ENCODE measurements at places on chromosomes 3 and 15.

DNA sequence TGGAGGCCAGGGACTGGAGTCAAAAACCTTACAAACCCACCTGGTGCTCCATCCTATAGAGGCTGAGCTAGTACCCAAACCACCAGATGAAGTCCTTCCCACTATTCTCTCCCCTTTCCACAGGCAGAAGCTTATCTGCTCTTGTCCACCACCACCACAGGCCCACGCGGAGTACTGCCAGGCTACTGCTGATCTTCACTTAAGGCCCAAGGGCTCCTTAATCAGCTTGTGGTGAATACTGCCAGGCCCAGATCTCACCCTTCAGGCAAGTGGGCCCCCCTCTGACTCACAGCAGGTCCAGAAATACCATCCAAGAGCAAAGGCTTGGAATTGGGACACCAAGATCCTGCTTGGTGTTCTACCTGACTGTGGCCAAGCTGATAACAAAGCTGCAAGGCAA lies 598.1 kb upstream of the CBLB start:
- no peak for DNase-seq

DNA sequence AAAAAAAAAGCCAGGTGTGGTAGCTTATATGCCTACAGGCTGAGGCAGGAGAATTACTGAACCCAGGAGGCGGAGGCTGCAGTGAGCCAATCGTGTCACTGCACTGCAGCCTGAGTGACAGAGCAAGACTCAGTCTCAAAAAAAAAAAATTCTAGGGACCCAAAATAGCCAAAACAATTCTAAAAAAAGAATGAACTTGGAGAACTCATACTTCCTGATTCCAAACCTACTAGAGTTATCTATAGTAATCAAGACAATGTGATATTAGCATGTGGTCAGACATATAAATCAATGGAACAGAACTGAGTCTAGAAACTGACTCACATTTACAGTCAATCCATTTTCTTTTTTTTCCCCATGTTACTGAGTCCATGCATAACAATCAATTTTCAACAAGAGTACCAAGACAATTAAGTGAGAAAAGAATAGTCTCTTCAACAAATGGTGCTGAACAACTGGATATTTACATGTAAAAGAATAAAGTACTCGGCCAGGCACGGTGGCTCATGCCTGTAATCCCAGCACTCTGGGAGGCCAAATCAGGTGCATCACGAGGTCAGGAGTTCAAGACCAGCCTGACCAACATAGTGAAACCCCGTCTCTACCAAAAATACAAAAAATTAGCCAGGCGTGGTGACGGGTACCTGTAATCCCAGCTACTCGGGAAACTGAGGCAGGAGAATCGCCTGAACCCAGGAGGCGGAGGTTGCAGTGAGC lies 11.9 kb downstream of the PRKAR2A start:
- DNase-seq = no peak

DNA sequence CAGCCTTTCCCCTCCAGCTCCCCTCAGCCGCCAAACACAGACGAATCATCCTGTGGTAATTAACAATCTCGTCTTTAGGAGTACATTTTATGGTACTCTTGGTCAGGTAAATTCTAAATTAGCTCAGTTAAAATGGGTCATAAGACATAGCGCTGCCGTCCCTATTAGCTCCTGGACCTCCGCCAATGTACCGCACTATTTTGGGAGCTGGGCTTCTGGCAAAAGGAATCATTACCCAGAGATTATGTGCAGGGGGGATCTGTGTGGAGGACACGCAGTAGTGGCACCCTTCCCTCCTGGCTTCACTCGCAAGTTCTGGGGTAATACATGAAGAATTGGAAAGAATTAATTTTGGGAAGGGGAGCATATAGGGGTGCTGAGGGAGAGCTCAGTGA lies 68.6 kb upstream of the ONECUT1 start:
- DNase-seq = no peak

GRCh38 chr15:47136236-47136635 lies 581.1 kb upstream of the SEMA6D start:
- DNase-seq = no peak

DNA sequence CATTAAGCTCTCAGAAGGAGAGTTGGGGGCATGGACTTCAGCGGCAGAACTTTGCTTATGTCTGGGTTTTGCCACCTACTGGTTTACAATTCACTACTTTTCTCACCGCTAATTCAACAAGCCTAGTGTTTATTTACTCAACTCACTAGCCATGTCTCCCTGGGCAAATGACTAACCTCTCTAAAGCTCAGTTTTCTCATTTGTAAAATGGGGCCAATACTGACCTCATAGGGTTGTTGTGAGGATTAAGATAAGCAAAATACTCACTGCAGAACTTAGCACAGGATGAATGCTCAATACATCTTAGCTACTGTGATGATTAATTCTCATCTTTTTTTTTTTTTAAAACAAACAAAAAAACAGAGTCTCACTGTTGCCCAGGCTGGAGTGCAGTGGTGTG lies 106.3 kb downstream of the CADPS start:
- peak; percentile 0 for DNase-seq

GRCh38 chr3:65449841-65450428 lies 588.8 kb downstream of the MAGI1 start:
- no peak for DNase-seq

- no peak for DNase-seq
Observed at GRCh38 chr3:4712109-4712508, 219.0 kb downstream of the ITPR1 start.

- DNase-seq = no peak
Observed at GRCh38 chr3:31840252-31840651, 140.8 kb downstream of the OSBPL10 start.

DNA sequence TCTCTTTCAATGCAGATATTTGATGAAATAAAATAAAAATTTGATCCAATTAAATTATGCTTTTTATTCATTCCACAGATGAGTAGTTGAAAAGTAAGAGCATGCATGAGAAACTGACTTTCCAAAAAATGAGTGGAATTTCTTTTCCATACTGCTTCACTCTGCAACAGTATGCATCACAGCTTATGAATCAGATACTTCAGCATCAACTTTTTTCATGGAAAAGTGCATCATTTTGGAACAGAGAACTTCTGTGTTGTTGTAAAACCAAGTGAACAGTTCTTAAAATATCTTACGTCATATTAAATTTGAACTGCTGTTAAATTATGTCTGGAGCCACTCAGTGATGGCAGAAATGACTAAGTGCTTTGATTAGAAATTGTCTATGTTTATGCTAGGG lies 16.7 kb upstream of the SLC7A14 start:
- no peak for DNase-seq

DNA sequence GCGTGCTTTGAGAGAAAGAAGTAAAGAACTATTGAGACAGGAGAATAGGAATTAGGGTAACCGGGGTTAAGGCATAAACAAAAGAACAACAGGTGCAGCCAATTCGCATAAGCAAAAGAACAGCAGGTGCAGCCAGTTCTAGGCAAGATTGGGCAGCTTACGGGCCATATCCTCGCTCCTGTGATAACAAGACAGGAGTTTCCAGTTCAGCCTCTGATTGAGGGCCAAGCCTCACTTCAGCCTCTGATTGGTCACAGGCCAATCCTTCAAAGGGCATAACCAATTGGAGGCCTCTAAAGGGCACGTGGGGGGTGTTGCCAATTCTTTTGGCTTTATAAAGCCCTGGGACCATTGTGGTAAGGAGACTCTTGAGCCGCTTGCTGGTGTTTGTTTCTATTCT lies 143.5 kb downstream of the GADL1 start:
- no peak for DNase-seq

DNA sequence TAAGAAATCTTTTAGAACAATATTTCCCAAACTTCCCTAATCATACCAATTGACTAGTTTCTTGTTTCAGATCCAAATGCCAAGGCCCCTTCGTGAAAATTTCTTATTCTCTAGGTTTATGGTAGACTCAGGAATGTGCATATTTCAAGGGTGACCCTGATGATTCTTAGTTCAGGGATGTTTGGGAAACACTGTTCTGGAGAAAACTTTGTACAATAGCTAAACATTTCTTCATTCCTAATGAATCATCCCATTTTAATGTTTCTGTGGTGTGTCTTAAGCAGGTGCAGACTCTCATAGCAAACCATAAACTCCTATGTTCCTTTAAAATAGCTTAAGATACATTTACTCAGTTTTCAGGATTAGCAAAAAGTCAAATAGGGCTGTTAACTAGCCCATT lies 314.5 kb downstream of the TIGIT start:
- no peak for DNase-seq

DNA sequence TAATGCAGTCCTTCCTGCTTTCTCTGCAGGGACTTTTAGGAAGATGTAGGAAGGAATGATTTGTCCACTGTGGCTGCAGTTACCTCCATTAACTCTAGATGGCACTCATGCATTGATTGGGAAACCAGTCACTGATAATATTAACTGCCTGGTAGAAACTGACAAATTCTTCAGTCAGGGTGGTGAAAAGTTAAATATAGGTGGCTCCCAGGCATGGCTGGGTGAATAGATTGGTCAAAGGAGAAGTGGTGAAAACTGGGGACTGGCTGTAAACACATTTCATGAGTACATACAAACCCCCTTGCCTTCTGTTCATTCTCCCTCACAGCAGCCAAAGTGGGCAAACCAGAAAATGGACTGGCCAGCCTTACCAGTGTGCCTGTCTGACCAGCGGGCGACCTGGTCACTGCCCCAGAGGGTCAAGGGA lies 333.4 kb downstream of the THSD4 start:
- DNase-seq = peak; percentile 65

- DNase-seq = peak; percentile 17
Observed at GRCh38 chr15:82951472-82952157, 905 bp downstream of the HOMER2 start.

DNA sequence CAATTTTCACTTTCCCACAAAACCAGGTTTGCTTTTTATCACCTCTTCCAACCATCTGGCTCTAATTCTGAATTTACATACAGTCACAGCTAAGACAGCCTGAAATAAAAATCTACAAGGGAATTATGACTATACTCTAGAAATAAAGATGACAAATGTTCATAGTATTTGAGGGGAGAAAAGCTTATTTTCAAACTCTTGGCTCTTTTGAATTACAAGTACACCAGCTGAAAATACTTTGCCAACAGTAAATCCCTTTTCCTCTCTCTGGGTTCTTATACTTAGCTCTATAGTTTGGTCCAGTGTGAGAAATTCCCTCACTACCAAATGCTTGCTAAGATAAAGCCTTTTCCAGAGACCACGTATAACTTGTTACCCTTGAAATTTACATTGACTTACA lies 1037.9 kb downstream of the ROBO1 start:
- DNase-seq = no peak

GRCh38 chr3:45940781-45941365 lies 2.4 kb upstream of the CXCR6 start:
- DNase-seq = no peak

DNA sequence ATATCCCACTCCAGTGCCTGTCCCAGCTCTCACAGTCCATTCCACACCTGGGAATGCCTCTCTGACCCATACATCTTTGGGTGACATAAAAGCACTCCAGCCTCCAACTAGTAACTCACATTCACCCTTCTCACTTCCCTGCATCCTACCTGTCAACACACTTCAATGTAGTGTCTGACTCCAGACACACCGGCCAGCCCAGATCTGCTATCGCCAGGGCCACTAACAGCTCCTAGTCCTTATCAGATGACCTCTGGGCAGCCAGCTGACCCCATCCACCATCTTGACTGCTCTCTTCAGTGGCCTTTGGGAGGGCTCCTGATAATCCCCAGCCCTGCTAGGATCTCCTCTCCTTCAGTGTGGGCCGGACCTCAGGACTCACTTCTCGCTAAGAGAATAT lies 2.9 kb upstream of the MCM2 start:
- no peak for DNase-seq

DNA sequence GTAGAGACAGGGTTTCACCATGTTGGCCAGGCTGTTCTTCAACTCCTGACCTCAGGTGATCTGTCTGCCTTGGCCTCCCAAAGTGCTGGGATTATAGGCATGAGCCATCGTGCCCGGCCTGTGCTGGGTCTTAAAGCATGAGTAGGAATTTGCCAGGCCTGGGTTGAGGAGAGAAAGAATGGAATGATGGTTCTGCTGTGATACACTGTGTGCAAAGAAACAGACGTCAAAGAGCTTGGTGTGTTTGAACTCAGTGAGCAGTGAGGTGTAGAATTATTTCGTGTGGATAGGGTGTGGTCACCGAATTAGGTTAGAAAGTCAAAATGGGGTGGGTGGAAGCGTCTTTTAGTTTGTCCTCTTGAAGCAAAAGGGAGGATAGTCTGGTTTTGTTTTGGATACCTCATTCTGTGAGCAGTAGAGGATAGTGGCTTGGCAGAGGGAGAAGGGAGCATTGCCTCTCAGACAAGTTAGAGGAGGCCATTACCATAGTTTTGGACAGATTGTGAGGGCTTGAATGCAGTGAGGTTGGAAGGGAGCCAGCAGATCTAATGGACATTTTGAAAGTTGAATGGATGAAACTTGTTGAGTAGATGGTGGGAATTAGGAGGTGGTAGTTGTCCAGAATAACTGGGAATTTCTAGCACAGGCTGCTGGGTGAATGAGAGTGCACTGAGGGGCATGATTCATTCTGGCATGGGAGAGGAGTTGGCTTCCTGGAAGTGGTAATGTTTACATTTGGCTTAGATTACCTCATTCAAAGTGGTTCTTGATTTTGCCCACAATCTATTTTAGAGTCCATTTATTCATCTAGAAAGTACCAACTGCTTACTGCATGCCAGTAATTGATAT lies 27.2 kb downstream of the AKAP13 start:
- peak; percentile 65 for DNase-seq

DNA sequence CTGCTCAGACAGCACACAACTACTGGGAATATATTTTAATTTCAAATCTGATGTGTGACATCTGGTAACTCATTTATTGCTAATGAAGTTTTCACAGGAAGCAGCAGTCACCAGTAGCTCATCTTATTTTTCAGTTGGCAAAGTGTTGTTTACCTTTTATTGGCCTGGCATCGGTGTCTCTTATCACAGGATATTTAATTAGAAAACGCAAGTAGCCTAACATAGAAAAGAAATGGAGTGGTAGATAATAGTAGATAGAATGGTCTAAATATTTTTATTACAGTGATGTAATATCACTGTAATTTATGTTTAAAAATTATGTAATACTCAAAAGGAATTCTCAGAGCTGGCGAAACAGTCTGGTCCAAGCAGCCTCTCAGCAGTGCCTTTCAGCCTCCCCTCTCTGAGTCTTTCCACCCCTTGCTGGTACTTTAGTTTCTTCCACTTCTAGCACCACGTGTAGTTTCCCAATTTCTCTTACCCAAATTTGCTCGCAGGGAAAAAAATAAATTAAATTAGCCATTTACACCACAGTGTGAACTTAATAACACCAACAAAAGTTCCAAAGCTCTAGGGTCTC lies 31.9 kb downstream of the AGTR1 start:
- no peak for DNase-seq

- DNase-seq = no peak
Observed at GRCh38 chr3:87895983-87896382, 162.8 kb downstream of the CGGBP1 start.

GRCh38 chr3:182909318-182910040 lies 70.9 kb downstream of the DCUN1D1 start:
- DNase-seq = peak; percentile 63
